Stimulated activated CD8-positive, alpha-beta memory T cell treated with anti-CD3 and anti-CD28 coated beads, Interleukin-7, amount 100 ng/mL, for 1 hour (primary cell): ENCODE measurements at places on chromosomes 7 and 10.

DNA sequence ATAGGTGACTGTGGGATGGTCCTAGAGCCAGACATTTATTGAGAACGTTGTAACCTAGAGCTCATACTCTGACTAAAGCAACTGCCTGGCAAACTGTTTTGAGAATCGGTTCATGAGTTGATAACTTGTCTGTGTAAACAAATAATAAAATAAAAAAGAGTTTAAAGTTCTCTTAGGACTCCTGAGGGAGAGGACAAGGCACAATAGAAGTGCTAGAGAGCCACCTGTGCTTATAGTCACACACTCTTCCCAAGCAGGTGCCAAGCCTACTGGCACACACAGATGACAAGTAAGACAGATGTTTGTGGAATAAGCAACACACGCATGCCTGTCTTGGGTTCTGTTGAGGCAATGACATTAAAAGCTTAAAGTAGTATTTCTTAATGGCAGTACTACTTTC is 7.9 kb downstream of the EDRF1 start:
- DNase-seq, result no peak

DNA sequence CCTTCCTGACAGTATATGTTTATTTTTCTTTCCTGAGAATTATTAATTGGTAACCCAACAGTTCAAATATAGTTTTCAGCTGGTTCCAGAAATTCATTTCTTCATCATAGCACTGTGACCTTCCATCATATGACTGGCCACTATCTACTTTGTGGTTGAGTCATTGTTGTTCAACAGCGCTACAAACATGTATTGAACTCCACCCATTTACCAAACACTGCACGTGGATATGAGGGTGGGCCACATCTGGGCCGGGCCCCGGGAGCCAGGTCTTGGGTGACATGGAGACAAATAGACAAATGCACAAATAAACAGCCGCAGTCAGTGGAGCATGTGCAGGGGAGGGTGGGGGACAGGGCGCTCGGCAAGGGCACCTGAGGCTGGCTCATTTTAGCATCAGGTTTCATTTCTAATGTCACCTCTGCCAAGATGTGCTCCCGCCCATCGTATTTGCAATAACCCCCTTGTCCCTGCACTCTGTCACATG is 24.0 kb upstream of the EEPD1 start:
- DNase-seq, result no peak

DNA sequence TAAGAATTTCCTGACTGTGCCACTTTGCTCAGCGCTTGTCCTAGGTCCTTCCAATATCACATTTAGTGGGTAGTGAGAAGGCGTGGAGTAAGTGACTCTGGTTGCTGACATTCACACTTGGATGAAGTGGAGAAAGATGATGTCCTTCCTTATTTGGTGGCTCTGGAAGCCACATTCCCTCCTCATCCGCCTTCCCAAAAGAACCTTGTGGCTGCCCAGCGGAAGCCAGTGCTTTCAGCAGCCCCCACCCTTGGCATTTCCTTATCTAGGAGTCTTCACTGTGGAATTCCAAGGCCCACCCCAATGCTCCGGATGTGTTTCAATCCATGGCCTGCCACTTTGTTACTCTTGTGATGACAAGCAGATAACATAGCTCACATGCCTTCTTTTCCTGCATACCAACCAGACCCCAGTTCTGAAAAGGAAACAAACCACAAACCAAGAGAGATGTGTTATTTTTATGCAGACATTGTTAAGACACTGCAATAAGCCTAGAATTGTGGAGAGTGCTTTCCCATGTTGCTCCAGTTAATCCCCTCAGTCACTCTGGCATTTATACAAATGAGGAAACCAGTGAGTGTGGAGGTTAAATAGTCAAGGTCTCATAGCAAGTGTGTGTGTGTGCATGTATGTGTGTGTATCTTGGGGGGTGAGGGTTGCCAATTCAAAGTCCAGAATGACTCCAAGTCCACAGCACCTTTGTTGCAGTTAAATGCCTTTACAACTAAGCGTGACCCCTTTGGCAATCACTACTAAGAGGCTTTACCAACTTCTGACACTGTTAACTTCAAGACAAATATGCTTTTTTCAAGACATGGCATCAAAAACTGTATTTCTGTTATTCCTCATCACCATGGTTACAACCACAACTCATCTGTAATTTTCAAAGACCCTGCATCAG is 10.3 kb upstream of the ANKRD1 start:
- no peak for DNase-seq

DNA sequence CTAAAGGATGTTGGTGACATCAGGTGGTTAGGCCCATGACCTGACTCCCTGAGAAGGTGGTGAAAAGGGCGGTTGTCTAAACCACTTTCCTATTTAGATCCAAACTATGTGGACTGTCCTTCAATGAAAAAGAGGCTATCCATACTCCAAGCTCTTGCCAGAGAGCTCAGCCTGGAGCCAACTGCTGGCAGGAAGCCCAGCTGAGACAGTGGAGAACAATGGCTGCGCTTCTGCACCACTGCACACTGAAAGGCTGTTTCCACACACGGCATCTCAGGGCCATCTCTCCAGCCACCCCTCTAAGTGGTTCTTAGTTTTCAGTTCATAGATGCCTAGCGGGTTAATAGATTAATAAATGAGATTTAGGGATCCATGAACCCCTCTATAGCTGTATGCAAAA is 488.8 kb upstream of the ZMIZ1 start:
- no peak for DNase-seq
